ENCODE measurements at places on chromosomes 11 and 22.

DNA sequence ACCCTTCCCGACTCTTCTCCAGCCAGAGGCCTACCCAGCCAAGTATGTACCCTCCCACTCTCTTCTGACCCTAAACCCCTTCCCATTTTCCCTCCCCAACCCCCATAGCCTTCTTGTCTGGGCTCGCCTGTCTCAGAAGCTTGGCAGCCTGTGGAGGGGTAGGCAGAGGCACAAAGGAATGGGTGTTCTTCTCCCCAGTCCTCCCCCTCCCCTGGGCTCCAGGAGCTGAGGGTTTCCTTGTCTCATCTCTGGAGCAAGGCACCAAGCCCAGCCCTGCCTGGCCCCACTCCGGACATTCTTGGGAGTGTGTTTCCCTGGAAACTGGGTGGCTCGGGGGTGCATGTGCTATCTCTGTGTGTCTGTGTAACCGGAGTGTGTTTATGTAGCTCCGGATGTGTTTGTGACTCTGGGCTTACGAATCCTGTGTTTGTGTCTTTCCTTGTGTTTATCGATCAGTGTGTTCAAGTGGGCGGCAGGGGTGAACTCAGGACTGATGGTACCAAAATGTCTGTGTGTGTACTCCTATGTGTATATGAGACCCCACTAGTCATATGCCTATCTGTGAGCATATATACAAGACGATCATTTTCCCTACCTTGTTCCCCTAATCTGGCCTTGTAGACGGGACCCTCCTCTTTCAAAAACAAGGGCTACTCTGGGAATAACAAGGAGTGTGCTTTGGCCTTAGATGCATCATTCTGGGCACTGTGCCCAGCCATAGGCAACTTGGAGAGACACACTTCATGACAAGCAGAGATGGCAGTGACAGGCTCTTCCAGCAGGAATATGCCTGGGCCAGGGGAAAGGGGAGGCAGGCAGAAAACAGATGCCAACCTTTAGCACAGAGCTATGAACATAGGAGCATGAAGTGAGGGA lies 10.9 kb downstream of the PHLDB1 start:
- no peak for DNase-seq

DNA sequence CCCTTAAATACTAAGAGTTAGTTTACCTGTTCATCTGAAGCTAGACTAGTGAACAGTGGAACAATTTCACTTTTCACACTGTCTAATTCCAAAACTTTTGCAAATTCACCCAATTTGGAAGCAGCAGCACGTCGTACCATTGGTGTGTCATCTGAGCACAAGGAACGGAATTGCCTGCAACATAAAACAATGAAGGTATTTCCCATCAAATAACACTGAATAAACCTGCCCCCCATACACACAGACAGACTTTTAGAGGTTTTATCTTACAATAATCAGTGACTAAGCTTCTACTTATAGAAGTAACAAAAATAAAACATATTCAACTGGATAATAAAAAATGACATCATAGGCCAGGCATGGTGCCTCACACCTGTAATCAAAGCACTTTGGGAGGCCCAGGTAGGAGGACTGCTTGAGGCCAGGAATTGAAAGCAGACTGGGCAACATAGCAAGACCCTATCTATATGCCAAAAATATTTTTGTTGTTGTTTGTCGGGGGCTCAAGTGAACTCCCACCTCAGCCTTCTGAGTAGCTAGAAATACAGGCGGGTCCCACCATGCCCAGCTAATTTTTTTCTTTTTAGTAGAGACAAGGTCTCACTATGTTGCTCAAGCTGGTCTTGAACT lies 6.3 kb downstream of the PPP2R1B start:
- DNase-seq: no peak

DNA sequence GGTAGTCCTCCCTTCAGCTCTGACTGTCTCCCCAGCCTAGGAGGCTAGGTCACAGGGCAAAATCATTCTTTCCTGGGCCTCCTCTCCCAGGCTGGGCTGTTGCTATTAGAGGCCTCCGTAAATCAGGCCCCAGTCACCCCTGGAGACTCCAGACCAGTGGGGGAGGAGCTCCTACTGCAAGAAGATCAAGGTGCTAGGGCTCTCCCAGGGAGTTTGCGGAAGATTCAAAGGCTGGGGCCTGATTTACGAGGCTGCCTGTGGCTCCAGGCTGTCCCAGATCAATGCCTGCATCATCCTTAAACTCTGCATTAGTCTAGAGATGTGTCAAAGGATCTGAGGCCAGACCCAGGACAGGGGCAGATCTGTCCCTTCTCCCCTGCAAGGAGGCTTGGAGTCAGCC lies 346.2 kb downstream of the TENM4 start:
- peak; percentile 81 for DNase-seq

DNA sequence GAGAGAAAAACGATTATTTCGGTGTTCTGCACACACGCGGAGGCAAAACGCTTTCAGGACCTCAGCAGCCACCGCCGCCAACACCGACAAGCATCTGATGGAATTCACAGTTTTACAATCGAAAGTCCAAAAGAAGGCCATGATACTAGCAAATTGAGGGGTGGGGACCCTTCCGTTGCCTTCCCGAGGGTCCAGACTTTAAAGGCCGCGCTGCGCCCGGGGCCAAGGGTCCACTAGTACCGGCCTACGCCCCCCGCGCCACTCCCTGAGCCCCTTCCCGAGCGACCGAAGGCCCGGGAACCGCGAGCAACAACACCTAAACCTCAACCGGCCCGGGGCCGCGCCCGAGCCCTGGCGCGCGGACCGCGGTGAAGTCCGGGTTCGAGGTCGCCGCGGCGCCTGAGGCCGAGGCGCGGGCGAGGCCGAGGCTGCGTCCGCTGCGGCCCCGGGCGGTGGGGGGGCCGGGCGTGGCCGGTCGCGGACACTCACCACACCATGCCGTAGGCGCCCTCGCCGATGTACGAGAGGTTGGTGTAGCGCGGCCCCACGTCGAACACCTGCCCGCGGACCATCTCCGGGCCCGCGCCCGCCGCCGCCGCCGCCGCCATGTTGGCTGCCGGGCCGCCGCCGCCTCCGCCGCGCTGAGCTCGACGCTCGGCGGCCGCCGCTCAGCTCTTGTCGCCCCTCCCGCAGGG lies 465 bp downstream of the MAPK1 start:
- DNase-seq: no peak

- DNase-seq: no peak
Observed at GRCh38 chr11:45178890-45179671, 32.6 kb downstream of the PRDM11 start.

DNA sequence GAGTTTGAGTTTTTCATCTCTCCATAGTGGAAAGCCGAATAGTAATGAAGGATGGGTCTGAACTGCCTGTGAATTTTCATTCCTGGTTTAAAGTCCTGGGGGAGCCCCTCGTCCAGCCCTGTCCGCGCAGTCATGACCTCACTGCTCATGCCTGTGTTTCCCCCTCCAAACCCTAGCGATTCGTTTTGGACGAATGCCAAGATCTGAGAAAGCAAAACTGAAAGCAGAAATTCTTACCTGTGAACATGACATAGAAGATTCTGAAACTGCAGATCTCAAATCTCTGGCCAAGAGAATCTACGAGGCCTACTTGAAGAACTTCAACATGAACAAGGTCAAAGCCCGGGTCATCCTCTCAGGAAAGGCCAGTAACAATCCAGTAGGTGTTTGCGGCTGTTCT lies 30.5 kb downstream of the CDPF1 start:
- no peak for DNase-seq

DNA sequence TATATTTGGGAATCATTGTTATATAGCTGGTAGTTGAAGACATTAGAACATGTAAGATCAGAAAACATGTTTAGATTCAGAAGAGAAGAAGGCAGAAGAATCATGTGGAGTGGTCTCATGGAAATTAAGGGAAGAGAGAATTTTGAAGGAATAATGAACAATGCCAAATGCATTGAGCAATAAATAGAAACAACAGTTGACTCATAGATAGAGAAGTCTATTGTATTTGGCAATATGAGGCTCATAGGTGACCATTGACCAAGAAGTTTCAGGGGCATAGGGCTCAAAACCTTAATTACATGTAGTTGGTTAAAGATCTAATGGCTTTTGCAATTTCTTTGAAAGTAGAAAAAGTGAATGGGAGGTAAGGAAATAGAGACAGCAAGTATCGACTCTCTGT lies 123.9 kb downstream of the PAX6 start:
- no peak for DNase-seq

GRCh38 chr11:93477684-93478234 lies 65.4 kb downstream of the SMCO4 start:
- DNase-seq: no peak

GRCh38 chr11:44212128-44212527 lies 97.8 kb downstream of the ALX4 start:
- no peak for DNase-seq

- DNase-seq: no peak
Observed at GRCh38 chr22:45319324-45319685, 9.6 kb downstream of the FAM118A start.

- no peak for DNase-seq
Observed at GRCh38 chr22:42343121-42343454, 72.6 kb upstream of the TCF20 start.

DNA sequence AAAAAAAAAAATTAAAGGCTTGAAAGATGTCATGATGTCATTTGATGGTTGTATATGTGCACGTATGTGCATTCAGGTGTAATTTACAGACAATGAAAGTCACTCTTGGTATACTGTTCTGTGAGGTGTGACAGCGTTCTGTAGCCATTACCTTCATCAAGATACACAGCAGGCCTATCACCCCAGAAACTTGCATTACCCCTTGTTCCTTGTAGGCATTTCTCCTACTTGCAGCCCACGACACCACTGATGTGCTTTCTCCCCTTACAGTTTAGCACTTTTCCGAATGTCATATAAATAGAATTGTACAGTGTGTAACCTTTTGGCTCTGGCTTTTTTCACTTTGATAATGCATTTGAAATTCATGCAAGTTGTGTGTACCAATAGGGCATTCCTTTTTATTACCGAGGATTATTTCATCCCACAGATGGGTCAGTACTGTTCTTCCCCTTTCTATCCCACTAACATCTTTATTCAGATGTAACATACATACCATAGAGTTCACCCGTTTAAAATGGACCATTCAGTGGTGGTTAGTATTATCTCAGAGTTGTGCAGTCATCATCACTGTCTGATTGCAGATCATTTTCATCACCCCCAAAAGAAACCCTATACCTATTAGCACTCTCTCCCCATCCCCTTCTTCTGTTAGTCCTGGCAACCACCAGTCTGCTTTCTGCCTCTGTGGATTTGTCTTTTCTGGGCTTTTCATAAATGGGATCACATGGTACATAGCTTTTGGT lies 30.3 kb downstream of the BCR start:
- no peak for DNase-seq

GRCh38 chr22:33658775-33659174 lies 261.5 kb downstream of the LARGE1 start:
- DNase-seq: no peak
